Ascending aorta (tissue), 2 donors: ENCODE measurements at places on chromosomes 3 and 15.

GRCh38 chr3:67000009-67000408, 1.9 kb downstream of the KBTBD8 start:
- DNase-seq = no peak

DNA sequence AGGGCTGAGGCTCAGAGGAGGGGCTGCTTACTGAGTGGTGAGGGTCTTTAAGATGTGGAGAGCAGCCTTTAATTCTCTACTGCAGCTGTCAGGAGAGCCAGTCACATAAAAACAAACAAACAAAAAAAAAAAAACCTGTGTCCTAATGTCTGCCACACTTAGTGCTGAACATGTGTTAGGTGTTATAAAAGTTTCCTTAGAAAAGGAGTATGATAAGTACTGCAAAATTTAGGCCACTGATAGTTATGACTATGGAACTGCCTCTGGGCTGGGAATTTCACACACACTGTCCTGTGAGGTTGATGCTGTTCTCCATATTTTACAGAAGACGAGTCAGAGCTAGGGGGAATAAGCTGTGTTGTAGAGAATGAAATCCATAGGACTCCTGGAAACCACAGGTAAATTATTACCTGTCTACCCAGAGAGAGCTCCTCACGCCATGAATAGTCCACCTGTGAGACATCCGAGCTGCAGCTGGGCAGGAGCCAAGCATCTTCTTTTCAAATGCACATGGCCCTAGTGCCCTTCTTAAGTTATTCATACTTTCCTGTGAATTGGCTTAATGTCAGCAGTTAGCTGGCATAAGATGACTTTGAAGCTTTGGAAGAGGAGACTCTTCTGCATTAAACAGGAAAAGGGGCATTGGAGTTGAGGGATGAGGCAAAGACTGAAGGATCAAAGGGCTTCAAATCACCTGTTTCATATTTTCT, 34.5 kb upstream of the SKOR1 start:
- no peak for DNase-seq

- no peak for DNase-seq
Observed at GRCh38 chr15:72515591-72516389, 41.7 kb downstream of the ARIH1 start.

- DNase-seq = no peak
Observed at GRCh38 chr15:83030021-83030420, 18.6 kb upstream of the C15orf40 start.

DNA sequence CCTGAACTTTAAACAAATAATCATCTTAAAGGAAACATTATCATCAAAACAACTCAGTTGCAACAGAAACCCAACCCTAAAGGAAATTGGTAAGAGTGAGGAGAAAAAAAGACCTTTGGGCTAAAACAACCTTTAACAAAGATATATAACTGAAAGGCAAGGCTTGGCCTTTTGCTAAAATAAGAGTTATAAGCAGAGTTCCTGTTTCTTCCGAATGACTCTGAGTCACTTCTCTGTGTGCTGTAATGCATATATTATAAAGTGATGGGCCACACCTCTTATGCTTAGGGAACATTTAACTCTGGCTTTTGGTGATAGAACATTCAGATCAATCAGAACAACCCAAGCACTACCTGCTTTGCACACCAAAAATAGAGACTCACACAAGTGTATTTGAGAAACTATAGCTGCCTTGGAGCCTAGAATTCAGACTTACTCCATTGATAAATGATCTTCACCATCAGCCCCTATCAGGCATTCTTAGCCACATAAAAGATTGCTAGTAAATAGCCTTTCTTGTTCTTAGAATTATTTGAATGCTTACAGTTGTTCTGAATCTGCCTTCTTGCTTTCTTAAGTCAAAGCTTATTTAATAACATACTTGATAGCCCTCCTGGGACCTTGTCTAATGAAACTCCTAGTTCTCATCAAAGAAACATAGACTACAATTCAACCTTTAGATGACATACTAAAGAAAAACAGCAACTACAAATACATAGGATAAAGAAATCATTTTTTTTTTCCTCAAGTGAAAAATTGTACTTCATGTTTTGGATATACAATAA, 294.2 kb upstream of the SEMA6D start:
- no peak for DNase-seq
